ENCODE measurements at places on chromosomes 1 and 21. TPM values are rescaled to one million over a fixed set of nuclear protein-coding genes. Genes with fewer than 3 reads are reported as not detected.

DNA sequence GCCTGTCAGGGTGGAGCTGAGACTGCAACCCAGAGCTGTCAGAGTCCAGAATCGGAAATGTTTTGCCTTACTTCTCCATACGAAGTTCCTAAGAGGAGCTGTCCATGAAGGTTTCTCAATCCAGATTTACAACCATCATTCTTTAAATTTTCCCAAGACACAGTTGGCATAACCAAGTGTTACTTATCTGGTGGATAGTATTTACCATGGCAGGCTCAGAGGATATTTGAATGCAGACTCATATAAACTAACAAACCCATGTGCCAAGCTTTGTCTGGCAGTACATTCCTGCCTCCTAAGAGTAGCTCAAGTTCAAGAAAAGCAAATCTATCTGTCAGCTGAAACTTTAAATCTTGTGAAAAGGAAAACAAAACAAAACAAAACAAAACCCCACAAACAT is 267.9 kb downstream of the ZNF326 start:
- DNase-seq: no peak

DNA sequence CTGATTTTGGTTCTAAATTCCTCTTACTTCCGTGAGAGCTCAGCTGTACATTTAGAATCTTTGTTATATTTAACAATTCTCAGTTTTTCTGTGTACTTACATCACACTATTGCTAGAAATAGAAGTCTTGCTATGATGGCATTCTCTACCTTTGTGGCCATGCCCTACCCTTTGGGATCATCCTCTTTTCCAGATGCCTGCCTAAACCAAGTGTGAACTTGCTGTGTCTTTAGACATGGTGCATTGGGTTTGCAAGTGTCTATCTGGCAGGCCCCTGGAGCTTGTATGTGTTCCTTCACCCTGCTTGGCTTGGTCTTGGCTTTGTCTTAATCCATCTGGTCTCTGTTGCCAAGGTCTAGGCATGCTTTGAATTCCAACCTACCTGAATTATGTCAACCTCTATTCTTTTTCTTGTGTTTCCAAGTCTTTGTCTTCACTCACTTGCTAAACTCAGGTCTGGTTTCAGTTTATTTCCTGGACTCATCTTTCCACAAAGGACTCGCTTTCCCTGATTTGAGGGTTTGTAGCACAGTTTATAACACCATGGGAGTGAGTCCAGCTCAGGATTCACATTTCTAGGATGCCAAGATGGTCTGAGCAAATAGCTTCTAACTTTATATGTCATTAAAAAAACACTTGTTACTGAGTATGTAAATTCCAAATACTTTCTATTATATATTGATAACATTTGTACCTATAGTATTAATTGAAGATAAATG is 20.6 kb upstream of the APOBEC4 start:
- DNase-seq: no peak

DNA sequence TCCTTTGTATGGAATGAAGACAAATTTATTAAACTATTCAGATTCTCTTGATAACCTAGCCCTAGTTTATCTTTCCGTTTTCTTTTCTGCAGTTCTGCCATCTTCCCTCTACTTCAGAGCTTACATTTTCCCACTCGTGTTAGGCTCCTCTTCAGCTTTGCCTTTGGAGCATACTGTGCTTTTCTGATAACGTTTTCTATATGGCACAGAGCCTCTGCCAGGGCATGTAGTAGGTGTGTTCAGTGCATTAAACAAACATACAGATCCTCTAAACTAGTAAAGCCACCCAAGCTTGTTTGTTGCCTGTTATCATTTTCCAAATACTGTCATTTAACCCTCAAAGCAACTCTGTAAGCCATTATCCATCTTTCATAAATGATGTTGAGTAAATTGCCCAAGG is 25.1 kb downstream of the DYRK1A start:
- no peak for DNase-seq

Gene SLC26A9
- not detected for total RNA-seq

DNA sequence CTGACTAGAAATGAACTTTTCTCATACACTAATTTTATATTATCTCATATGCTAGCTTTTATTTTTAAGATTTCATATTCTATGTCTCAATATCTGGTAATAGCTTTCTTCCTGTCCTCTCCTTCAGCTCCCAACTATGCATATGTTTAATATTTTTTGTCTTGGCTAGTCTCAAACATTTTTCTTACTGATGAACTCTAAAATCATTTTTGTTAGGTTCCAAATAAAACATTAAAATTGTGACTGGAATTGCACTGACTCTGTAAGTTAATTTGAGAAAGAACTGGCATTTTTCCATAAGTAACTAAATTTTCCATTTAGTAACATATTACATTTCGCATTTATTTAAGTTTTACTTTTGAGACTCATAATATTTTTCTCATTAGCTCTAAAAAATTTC is 368.5 kb upstream of the DPYD start:
- no peak for DNase-seq

DNA sequence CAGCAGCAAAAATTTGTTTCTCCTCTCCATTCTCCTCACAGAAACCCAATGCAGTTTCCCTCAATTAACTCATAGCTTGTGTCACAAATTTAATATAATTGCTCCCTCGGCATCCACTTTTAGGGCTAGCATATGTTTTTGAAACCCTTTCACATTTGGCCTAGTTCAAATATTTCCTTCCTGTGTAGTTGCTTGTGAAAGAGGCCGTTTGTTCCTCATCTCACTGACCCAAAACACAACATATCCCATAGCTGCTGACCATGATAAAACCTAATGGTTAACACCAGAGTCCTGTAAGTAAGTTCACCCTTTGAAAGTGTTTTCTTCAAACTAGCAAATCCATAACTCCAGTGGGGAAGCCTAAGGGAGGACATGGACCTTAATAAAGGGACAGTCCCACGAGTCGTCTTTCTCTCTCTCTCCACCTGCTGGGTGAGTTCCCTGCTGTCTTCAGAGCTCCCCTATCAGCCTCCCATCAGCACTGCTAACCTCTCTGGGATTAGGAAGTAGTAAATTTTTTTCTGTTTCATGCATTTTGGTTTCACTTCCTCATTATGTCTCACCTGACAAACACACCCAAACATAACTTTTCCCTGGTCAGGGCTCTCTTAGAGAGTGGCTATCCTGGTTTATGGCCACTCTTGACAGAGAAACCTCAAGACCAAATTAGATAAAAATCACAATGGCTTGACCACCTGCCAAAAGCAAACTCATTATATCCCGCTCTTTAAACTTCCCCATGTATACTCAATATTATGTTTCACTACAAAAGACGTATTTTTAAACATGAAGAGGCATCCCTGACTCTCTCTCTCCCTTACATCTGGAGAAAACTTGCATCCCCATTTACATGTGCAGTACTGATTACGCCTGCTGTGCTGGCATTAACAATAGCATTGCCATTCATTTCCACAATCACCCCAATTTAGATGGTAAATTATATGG is 177.7 kb upstream of the HP1BP3 start:
- DNase-seq: no peak

DNA sequence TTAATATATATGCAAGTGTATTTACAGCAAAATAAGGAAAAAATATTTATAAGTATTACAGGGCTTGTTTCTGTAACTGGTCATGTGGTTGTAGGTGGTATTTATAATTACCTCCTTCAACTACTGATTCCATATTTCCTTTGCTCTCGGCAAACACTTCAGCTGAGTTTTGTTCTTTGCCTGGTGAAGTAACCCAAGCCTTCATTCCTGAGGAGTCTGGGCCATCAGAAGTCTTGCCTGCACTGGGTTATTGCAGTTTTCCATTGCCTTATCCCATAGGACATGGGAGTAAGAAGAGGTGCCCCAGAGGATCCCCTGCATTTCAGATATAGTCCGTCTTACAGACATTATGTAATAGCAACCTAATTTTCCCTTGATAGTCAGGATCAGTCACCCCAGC is 23.8 kb downstream of the MARK1 start:
- no peak for DNase-seq
